ENCODE measurements at places on chromosomes 5 and 9.

- DNase-seq: no peak
Measured at GRCh38 chr5:137234973-137235943, 263.9 kb downstream of the SPOCK1 start.

DNA sequence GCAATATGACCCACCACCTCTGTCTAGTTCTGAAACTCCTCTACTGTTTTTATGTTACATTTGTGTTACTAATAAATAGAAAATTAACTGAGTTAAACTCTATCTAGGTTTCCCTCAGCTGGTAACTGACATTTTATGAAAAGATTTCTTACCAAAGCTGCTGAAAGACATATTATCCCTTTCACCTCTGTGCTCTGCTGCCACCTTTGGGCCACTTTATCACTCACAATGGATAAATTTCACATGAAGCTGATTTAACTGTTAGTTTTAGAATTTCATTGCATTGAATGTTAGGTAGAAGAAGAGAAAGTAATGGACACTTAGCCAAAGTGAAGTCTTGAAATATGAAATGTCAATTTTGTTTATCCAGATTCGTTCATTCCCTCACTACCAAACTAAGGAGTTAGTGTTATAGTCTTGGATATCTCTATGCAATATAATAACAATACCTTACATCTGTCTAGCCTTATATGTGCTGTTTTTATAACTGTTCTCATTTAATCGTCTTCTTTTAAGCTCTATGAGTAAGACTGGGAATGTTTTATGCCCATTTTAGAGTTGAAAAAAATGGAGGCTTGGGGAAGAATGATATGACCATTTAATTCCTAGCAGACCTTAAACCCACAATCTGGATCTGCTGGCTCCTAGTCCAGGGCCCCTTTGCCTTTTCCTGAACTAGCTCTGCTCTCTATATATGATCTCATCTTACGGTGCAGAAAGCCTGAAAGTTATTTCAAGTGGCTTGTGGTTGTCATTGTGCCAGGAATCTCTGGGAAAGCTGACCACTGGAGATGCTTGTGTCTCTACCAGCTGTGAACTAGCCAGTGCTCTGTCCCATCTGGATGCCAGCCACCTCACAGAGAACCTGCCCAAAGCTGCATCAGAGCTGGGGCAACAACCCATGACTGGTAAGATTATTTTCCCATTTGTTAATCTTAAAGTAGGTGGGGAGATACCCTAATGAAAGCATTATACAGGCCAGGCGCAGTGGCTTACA is 97.1 kb downstream of the GOLPH3 start:
- peak; percentile 61 for DNase-seq

DNA sequence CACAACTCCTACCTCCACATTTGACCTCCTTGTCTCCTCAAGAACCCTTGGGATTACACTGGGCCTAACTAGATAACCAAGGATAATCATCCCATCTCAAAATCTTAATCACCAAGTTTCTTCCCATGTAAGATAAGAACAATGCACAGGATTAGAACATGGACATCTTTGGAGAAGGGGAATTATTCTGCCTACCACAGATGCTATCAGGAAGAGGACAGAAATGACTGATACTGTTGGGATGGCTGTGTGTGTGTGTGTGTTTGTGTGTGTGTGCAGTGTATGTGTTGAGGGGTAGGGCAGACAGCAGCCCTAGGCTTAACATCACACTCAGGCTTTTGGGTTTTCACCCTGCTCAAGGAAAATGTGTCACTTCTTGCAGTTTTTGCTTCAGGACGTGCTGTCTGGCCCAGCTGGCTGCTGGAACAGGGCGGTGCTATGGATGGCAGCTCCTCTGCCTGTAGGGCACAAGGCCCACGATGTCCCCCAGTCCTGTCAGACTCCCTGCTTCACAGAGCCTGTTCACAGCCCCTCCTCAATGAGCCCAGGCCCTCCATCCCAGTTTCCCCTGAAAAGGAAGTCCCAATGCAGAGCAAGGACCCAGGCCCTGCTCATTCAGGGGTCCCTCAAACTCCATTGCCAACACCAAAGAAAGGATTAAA is 7.7 kb downstream of the CA9 start:
- DNase-seq: no peak

GRCh38 chr5:142145106-142145900 is 36.7 kb downstream of the NDFIP1 start:
- DNase-seq: peak; percentile 87

- no peak for DNase-seq
Measured at GRCh38 chr5:125236007-125236406, 489.6 kb upstream of the ZNF608 start.

GRCh38 chr9:36963346-36963745 is 70.7 kb downstream of the PAX5 start:
- no peak for DNase-seq

GRCh38 chr5:42483472-42484154 is 60.4 kb downstream of the GHR start:
- DNase-seq: no peak

DNA sequence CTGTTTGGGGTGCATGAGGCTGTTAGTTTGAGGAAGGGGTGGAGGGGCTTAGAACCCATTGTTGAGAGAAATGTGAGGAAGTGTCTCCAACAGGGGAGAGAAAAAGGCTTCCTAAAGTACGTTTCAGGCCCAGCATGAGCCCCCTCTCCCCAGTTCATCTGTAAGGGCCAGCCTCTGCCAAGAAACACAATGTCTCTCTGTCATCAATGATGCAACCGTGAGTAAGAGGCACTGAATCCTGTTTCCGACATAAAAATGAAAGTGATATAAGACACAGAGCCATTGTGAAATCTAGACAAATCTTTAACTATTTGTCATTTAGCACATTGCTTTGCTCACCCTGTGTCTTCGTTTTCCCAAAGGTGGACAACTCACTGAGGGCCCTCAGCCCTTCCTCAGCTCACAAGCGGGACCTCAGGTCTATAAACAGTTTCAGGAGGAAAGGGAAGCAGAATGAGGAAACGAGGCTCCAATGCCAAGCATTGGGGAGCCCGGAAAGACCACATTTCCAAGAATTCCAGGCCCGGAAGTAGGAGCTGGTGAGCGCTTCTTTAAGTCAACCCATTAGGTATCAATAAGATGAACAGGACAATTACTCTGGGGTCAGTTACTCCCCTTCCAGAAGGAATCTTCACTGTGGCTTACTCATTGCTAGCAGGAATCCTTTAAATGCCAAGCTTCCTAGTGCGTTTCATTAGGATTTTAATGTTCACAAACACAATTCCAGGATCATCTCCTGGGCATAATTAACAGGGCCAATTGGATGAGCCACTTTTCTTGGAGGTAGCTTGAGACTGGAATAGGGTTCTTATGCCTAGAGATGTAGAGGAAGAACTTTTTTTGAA is 59.0 kb upstream of the KLF4 start:
- no peak for DNase-seq

GRCh38 chr9:87436716-87437115 is 61.0 kb upstream of the DAPK1 start:
- DNase-seq: no peak

- DNase-seq: peak; percentile 80
Measured at GRCh38 chr9:92147030-92147851, 32.0 kb upstream of the SPTLC1 start.

GRCh38 chr9:128242828-128243214 is 33.0 kb downstream of the GOLGA2 start:
- DNase-seq: no peak

DNA sequence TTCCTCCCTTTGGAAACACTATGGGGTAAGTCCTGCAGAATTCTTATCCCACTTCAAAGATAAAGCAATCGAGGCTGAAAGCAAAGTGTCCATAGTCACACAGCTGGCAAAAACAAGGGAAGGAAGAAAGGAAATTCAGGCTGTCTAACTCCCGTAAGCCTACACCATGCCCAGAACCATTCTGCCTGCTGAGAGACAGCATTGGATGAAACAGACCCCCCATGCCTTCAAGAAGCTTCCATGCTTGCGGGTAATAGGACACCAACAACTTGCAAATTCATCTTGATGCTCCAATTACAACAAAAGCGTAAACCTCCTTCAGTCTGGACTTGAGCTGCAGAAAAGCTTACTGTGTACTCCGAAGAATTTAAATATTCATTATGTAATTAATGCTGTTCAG is 181.1 kb upstream of the WWC1 start:
- DNase-seq: no peak

GRCh38 chr5:41511241-41511640 is 840 bp upstream of the PLCXD3 start:
- no peak for DNase-seq

DNA sequence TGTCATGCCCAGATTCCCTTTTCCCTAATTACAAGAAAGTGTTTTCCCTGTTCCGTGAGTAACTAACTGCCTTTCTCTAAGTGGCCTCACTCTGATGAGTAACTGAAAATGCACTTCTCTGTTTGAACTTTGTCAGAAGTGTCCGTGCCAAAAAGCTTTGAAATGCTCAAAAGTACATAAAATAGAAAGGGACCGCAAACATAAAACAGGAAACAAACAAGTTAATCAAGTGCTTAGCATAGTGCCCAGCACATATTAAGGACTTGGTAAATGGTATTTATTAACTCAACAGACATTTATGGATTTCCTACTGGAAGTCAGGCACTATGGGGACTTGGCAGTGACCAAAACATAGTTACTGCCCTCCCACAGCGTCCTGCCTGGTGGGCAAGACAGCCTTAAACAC is 22.3 kb downstream of the AQP3 start:
- DNase-seq: no peak

DNA sequence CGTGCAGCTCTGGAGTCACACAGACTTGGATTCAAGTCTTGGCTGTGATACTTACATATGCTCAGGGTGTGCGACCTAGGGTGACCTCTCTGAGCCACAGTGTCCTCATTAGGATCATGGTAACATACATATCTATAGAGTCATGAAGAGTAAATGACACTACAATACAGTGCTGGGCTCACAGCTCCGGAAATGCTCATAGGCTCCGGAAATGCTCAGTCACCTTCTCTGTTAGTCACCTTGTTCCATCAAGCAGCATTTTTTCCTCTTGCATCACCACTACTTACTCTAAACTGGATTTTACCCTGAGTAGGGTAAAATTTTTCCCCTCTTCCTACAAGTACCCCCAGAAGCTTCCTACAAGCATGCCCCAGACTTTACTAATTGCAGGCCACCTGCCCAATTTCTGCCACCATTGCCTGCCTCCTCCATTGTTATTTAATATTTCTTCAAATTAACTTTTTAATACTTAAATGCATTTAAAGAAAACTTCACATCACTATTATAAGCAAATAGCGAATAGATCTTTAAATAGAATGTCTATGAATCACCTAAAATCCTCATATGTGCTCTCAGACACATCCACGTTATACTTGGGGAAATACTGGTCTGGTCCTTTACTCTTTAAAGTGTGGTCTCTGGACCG is 147.6 kb upstream of the SPRY4 start:
- no peak for DNase-seq

DNA sequence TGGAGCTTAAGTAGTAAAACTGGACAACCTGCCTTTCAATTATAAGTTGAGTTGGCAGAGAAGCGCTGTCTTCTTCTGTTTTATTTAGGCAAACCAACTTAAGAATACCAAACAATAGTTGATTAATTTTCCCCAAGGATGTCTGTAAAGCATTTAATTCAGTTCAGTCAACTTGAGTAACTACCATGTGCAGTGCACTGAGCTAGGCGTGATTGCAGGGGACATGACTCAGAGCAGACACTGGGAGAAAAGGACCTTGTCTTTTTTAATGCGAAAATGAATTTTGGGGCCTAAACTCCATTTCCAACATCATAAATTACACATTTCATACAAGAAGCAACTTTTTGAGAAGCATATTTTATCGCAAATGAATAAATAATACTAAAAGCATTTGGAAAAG is 66.3 kb downstream of the FBXL7 start:
- DNase-seq: no peak

- DNase-seq: no peak
Measured at GRCh38 chr5:61449804-61450492, 117.9 kb downstream of the ZSWIM6 start.

- DNase-seq: no peak
Measured at GRCh38 chr9:77594963-77595362, 53.2 kb downstream of the GNA14 start.

DNA sequence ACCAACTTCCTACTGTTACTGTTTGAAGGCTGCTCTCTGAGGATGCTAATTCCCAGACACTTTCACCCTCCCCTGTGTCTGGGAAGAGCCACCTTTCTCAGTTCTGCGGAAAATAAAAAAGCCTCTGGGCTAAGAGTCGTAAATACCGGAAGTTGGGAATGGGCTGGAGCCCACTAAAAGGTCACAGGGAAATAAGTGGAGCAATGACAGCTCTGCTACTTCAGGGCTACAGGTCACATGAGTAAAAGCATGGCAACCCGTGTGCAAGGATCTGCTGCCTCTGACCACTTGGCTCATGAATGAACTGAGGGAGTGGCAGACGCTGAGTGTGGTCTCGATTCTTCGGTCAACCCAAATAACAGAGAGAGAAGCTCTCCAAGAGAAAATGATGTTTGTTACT is 25.8 kb upstream of the ATP6V1G1 start:
- no peak for DNase-seq

GRCh38 chr5:38651806-38652205 is 95.4 kb upstream of the LIFR start:
- DNase-seq: no peak

DNA sequence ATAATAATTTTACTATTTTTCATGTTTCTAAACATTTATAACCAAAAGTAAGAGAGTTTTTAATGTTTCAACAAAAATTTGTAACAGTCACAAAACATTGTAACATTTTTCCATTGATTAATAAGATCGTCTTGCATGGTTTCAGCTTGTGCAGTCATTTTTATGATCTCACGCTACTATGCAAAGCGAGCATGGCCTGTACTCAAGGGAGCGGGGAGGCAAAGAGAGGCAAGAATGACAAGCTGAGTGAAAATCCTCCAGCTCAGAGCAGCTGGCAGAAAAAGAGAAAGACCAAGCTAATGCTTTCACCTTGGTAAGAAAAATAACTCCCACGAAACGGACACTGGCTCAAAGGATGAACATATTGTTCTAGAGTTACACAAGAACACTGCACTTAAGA is 90.0 kb upstream of the SV2C start:
- no peak for DNase-seq

- DNase-seq: peak; percentile 90
Measured at GRCh38 chr5:72166070-72166979, 59.0 kb downstream of the MAP1B start.

GRCh38 chr9:68508547-68508946 is 32.1 kb downstream of the TMEM252 start:
- DNase-seq: no peak

GRCh38 chr5:146646441-146646840 is 130.5 kb upstream of the GPR151 start:
- no peak for DNase-seq

DNA sequence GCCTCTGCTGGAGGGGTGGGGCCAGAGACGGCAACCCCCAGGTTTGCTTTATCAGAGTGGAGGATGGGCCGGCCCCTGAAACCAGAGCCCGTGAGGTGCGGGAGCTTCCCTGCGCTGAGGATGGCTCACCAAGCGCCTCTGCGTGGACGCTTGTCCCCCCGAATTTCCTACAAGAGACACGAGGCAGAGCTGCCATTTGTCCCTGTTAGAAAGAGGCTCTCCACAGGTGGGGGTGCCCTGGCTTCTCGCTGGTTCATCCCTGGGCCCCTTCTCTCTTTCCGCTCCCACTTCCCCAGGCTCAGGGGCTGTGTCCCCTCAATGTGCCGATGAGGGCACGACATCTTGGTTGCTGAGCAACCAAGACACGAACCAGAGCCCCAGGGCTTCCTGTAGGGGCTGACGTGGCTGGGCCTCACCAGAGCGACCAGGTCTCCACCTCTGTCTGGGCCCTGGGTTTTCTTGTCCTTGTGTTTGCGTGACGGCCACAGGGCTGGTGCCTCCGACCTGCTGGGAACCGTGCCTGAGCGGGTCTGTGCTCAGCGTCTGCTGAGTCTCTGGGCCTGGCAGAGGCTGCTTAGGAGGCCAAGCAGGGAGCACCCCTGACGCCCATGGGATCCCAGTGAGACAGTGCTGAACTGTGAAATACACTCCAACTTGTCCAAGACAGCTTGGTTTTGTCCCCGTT is 119.6 kb upstream of the COL5A1 start:
- DNase-seq: no peak

Measured in hematopoietic multipotent progenitor cell treated with erythropoietin and hydrocortisone succinate and interleukin-3 and kit ligand, for 8 days (in vitro differentiated cells).